T-cell (primary cell): ENCODE measurements at places on chromosomes 2 and 18. TPM values are rescaled to one million over a fixed set of nuclear protein-coding genes. Genes with fewer than 3 reads are reported as not detected.

DNA sequence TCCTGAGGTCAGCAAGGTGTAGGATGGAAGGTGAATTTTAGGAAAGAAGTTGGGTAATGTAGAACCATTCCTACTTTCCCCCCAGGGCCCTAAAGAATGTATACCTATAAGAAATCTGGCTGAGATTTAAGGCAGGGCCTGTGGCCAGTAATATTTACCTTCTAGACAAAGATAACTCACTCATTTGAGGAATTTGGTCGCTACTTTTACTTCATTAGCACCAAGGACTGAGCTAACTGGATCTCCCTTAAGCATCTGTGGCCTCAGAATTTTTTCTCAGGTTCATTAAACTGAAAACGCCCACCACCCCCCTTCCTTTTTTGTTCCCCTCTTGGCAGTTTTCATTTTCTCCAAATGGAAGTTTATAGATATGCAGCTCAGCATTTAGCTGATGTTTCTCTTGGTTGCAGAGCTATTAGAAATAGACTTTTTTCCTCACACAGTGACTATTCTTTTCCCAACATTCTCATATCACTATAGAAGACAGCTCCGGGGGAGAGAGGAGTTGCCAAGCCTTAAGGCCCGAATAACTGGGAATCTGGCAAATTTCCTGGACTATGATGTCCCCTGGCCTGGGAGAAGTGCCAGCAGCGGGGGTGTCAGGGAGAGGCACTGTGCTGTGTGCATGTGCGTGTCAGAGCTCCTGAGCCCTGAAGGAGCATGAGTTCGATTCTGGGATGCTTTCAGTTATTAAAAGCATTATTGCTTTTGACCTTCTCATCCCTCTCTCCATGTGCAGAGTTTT is 310.9 kb downstream of the PRKCE start:
- DNase-seq, result no peak

- no peak for DNase-seq
These were observed 469.3 kb upstream of the RAB12 start for GRCh38 chr18:8139891-8140406.

- DNase-seq, result no peak
These were observed 419.1 kb downstream of the SLC4A3 start for GRCh38 chr2:220046507-220046906.

FOXD4L1 gene
- total RNA-seq, result not detected

PPP4R3B gene
- 86.4 TPM for total RNA-seq

DNA sequence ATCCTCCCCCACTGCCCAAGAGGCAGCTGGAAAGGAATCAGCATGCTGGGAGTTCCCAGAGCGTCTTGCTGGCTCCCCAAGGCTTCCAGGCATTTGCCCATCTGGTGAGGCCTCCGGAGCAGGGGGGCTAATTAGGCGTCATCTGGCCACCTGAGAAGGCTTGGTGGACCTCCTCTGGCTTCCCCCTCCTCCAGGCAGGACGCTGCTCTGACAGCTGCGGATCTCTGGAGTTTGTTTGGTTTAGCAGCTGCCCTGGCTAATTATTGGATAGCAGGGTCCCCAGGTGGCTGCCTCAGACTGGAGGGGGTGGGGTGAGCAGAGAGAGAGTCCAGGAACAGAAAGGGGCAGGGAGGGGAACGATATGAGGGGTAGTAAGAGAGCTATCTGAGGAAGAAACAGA is 425.2 kb upstream of the MEX3C start:
- DNase-seq, result no peak

DNA sequence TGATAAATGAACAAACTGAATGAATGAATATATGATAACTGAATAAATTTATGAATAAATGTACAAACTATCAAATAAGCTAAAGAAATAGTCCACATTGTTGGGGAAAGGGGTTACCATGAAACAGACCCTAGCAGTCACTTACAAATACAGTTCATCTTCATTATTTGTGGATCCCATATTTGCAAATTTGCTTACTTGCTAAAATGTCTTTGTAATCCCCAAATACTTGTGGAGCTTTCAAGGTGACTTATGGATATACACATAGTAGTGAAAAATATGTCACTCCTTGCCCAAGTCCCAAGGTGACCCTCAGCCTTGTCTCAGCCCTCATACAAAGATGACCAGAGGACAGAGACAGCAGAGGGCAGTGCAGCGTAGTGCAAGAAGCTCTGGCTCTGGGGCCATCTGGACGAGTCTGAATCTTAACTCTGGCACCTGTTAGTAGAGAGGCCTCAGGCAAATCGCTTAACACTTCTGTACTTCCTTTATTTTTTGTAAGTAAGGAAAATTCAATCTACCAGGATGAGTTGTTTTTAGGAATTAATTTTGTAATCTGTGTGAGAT is 3.1 kb downstream of the PAIP2B start:
- no peak for DNase-seq

GRCh38 chr18:68103561-68103960 is 587.0 kb upstream of the DSEL start:
- no peak for DNase-seq

GRCh38 chr18:55497825-55498403 is 90.1 kb downstream of the TCF4 start:
- DNase-seq, result no peak

DNA sequence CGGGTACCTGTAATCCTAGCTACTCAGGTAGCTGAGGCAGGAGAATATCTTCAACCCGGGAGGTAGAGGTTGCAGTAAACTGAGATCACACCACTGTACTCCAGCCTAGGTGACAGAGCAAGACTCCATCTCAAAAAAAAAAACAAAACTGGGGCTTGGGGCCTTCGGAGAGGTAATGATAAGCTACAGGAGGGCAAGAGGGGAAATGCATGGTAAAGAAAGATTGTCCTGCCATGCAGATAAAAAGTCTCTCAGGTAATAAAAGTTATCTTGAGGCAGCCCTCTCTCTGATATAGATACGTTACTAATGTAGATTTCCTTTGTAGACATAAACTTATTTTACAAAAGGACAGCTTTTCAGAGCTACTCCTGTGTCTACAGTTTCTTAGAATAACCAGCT is 3.7 kb upstream of the RAB1A start:
- DNase-seq, result no peak

GRCh38 chr2:62968668-62969067 is 82.0 kb upstream of the OTX1 start:
- no peak for DNase-seq

DNA sequence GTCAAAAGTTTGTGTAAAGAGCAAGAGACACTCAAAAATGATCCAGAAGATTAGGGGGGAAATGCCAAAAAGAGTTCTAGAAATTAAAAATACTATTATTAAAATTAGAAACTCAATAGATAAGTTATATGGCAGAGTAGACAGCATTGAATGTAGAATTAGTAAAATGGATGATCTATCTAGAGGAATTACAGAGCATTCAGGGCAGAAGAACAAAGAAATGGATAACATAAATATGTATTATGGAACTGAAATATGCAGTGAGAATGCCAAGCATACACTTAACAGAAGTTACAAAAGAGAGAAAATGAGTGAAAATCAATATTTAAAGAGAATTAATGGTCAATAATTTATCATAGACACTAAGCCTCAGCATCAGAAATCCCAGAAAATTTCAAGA is 33.2 kb upstream of the OR6B3 start:
- DNase-seq, result no peak

GRCh38 chr2:233414777-233415570 is 60.7 kb downstream of the DGKD start:
- no peak for DNase-seq

DNA sequence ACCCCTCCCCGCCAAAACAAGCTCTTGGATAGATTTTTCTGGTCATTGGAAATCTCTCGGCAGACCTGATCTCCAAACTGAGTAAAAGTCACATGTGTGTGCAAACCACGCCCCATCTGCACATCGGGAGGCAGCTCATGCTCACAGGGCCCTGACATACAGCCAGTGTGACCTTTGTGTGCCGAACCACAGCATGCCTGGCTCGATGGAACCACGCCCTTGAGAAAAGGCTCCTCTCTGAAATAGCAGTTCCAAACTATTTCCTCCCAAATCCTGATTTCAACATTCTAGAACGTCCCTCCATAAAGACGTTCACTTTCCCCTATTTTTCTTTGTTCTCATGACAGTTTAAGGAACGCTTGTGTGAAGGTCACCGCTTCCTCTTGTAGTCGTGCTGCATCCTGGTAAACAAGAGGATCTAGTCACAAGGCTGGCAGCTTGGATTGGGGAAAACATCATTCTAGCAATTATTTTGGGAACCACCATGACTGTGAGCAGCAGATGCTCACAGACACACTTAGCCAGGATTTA is 59.3 kb upstream of the MAP4K4 start:
- no peak for DNase-seq

LHCGR gene
- total RNA-seq, result not detected

GRHL1 gene
- 0.61 TPM for total RNA-seq

GRCh38 chr18:24068945-24069693 is 54.6 kb downstream of the TTC39C start:
- DNase-seq, result no peak

DNA sequence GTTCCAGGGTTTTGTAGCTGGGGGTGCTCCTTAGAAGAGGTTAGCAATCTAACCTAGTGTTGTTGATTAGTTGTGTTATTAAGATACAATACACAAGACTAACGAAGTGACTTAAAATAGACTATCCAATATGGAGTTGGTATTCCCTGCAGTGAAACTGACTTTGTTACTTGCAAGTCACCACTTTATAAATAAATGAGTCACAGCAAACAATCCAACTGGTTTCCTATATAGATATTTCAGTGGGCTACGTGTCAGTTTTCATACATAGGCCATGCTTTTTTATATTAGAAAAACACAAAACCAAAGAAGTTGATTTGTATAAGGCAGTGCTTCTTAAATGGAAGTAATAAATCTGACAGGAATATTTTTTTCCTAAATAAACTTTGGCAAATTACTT is 274.0 kb downstream of the CAMKMT start:
- DNase-seq, result no peak

FAM136A gene
- 24.4 TPM for total RNA-seq

DNA sequence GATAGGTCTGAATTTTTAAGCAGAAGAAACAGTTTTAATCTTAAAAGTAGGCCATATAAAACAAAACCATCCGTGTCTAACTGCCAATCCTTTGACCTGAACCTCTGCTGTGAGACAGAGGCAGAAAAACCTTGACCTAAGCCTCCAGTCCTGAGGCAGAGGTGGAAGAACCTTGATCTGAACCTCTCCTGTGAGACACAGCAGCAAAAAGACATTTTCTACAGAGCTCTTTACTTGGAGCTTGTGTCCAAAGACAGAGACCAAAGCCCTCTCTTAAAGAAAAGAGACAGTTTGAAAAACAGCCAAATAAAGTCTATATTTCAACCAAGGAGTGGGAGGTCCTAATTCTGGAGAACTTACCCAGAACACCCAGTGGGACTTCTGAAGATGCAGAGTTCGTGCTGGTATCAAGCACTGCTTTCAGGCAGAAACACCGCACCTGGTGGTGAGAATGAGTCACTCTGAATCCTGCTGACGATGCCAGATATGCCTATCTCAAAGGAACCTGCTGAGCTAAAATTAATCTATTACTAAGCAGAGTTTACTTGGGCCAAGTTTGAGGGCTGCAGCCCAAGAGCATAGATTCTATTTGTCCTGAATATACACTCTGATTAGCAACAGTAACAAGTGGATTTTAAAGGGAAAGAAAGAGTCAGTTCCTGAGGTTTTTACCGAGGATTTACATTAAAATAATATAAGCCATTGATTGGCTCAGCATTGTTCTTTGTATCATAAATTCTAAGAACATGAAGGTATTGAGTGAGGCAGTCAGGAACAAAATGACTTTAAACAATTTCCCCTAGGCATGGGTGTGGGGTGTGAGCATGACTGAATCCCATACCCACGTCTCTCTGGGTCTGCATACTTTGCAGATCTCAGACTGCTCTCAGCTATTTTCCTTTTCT is 806.4 kb downstream of the TRIB2 start:
- no peak for DNase-seq

- no peak for DNase-seq
These were observed 197.6 kb upstream of the CHST9 start for GRCh38 chr18:27382567-27383216.

ARHGAP28 gene
- not detected for total RNA-seq

DNA sequence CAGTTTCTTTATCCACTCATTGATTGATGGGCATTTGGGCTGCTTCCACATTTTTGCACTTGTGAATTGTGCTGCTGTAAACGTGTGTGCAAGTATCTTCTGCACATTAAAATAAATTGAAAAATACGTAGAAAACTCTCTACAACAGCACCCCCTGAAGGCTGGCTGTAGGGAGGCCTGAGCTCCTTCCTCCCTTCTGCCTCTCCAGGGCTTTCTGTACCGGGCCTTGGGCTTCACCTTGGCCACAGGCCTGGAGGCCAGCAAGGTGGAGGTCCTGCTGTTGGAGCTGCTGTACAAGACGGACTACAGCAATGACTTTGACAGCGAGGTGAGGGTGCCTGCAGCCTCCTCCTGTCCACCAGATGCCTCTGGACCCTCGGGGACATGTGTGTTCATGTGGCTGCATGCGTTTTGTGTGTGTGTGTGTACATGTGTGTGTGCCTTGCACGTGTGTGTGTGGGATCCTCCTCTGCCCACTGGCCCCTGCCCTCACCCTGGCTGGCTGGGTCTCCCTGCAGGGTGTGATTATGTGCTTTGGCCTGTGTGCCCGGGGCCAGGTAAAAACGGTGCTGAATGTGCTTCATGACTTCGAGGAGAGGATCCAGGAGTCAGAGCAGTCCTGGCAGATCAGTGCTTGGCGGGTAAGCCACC is 29.2 kb downstream of the MROH2A start:
- no peak for DNase-seq

CYP1B1 gene
- 0.76 TPM for total RNA-seq

DNA sequence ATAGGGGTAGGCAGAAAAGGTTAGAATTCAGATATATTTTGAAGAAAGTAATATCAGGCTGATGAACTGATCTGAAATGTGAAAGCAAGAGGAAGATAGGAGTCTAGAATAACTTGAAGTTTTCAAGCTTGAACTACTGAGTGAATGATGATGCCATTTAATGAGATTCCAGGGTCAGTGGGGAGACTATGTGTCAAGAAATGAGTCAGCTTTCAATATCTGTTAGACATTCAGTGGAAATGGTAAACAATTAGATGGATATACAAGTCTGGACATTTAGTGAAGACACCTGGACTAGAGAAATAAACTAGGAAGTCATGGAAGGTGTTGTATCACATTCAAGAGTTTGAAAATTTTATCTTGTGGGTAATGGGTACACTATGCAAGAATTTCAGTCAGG is 326.9 kb downstream of the FSIP2 start:
- DNase-seq, result no peak

KCNS3 gene
- total RNA-seq, result 0.22 TPM

DNA sequence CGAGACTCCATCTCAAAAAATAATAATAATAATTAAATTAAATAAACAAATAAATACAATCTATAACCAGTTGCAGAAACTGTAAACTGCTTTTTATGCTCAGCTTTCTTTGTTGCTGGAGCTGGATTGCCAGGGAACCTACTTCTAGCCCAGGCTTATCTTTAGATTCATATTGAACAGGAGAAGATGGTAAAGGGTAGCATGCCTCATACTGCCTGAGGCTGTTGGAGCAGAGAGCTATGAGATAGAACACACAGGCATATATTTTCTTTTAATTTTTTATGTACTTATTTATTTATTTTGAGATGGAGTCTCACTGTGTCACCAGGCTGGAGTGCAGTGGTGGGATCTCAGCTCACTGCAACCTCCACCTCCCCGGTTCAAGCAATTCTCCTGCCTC is 28.7 kb upstream of the EML4 start:
- no peak for DNase-seq

- no peak for DNase-seq
These were observed 86.3 kb upstream of the SLC66A3 start for GRCh38 chr2:11068856-11069526.
